Activated CD4-positive, alpha-beta T cell treated with anti-CD3 and anti-CD28 coated beads for 36 hours (primary cell): ENCODE measurements at places on chromosomes 5 and 9.
A peak's percentile ranks its signal among the peaks of the same experiment; 100 is the strongest.

DNA sequence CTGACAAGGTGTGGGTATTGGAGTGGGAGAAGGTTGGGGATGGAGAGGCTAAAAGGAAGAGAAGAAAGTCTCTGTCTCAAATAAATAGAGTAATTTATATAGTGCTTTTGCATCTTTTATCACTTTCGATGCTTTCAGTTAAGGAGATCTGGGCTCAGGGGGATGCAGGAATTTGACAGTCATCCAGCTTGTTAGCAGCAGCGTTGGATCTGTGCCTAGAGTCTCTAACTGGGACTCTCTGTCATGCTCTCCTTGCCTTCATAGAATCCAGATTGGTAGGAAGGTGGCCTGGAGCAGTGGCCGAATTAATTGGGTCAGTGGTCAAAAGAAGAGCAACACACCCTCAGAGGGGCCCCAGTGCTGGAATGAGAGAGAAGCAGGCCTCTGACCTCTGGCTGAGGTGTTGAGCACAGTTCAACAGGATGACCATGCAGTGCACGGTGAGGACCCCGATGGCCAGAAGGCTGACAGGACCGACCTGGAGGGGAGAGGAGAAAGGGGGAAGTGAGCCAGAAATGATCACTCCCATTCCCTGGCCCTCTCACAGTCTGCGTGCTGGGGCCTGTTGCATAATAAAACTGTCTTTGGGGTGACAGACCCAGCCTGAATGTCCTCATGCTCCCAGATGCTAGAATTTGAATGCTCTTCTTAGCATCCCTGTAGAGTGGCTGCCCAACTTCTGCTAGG lies 7.6 kb downstream of the SLC36A3 start:
- DNase-seq: no peak

DNA sequence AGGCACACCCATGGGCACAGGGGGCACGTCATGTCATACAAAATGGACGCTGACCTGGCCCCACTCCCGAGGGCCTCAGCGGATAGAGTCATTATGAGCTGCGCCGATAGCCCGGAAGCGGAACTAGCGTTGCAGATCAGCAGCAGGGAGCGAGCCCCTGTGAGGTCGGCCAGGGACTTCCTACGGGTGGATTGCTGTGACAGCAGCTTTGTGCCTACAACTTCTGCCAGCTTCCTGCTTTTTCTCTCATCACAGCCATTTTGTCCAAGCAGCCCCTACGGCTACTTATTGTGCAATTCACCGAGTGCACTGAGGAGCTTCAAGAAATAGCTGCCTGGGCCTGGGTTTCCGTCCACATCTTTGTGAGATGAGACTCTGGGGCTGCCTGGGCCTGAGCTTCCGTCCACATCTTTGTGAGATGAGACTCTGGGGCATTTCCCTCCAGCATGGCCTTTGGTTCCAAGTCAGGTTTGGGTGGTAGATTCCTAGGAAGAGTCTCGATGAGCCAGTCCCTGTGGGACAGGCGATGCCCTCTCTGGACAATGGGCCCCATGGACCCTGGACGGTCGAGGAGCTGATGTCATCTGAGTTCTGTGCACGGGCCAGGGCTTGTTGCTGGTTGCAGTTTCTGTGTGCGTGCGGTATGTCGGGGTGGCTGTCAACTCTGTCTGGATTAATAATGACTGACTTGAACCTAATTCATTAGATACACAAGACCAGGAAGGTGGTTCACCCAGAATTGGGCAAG lies 67.0 kb upstream of the GNE start:
- DNase-seq: no peak

DNA sequence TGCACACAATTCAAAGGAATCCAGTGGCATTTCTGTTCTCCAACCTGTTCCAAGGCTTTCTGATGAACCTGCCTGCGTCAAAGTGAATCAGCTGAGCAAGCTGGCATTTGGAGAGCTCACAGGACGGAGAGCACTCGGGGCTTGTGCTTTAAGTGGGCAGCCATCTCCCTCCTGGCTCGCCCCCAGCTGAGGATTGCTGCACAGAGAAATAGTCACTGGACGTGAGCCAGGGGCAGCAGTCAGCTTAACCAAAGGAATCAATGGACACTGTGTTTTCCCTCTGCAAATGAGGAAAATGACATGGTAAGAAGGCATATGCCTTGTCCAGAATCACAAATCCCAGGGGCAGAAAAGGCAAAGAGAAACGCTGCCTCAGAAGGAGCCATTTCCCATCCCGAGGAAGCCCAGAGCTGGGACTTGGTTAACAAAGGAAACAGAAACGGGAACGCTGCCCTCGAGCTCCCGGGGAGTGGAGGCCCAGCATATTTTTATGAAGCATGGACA lies 299.4 kb downstream of the ZSWIM6 start:
- no peak for DNase-seq

- DNase-seq: no peak
Measured at GRCh38 chr5:139131465-139131864, 66.7 kb downstream of the SIL1 start.

- DNase-seq: no peak
Measured at GRCh38 chr5:59622848-59623247, 270.7 kb downstream of the PDE4D start.

- no peak for DNase-seq
Measured at GRCh38 chr9:126485662-126486061, 128.1 kb upstream of the LMX1B start.

DNA sequence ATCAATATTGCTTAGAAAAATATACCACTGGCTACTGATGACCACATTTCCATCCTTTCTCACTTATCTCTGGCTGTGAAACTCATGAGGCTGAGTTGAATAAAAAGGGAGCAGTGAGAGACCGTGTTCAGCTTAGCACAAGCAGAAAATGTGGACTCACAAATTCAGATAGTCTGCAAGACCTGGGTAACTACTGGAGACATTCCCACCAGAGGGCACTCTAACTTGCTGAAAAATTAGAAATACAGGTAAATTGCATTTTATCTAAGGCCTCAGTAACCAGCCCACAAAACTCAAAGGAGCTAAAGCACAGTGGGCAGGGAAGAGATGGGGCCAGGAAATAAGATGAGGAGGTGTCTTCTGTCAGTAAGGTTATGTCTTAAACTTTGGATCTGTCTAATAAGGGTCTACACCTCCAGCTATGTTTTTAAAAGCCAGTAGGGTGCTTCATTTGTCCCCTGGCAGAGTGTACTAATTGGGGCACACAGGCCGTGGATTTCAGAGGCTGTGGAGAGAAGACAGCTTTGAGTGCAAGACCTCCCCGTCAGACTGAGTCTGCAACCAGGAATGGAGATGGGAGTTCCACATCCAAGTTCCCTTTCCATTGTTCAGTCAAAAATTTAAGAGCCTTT lies 8.7 kb upstream of the NDUFB6 start:
- peak; percentile 39 for DNase-seq

- DNase-seq: no peak
Measured at GRCh38 chr9:128633601-128634000, 23.0 kb downstream of the DYNC2I2 start.

GRCh38 chr9:115730845-115731244 lies 422.7 kb upstream of the PAPPA start:
- no peak for DNase-seq

- DNase-seq: peak; percentile 73
Measured at GRCh38 chr9:27528886-27529315, 713 bp downstream of the MOB3B start.

DNA sequence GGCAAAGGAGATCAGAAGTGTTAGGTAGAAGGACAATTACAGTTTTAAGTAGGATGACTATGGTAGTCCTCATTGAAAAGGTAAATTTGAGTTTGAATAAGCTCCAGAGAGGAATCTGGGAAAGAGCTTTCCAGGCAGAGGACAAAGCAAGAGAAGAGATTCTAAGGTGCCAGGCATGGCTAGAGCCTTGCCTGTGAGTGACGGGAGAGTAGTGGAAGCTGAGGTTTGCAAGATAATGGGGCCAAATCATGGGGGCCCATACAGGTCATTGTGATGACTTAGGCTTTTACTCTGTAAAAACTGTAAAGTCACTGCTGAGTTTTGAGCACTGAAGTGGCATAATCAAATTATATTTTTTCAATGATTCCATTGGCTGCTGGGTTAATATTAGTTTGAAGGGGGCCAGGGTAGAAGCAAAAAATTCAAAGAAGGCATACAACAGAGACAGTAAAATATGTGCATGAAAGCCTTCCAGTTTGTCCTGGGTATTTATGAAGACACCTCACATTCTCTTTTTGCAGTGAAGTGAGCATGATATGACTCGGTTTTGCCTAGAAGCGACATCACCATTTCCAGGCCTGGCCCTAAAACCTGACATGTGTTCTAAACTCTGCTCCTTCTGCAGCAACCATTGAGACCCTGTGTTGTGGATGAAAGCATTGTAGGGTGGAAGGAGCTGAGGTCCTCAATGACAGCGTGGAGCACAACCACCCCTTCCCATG lies 279.8 kb upstream of the TNC start:
- no peak for DNase-seq

GRCh38 chr9:87080512-87081264 lies 133.4 kb upstream of the GAS1 start:
- peak; percentile 7 for DNase-seq

- no peak for DNase-seq
Measured at GRCh38 chr5:108148715-108149139, 233.2 kb downstream of the FBXL17 start.

- peak; percentile 57 for DNase-seq
Measured at GRCh38 chr9:127505396-127506116, 54.2 kb downstream of the LRSAM1 start.

DNA sequence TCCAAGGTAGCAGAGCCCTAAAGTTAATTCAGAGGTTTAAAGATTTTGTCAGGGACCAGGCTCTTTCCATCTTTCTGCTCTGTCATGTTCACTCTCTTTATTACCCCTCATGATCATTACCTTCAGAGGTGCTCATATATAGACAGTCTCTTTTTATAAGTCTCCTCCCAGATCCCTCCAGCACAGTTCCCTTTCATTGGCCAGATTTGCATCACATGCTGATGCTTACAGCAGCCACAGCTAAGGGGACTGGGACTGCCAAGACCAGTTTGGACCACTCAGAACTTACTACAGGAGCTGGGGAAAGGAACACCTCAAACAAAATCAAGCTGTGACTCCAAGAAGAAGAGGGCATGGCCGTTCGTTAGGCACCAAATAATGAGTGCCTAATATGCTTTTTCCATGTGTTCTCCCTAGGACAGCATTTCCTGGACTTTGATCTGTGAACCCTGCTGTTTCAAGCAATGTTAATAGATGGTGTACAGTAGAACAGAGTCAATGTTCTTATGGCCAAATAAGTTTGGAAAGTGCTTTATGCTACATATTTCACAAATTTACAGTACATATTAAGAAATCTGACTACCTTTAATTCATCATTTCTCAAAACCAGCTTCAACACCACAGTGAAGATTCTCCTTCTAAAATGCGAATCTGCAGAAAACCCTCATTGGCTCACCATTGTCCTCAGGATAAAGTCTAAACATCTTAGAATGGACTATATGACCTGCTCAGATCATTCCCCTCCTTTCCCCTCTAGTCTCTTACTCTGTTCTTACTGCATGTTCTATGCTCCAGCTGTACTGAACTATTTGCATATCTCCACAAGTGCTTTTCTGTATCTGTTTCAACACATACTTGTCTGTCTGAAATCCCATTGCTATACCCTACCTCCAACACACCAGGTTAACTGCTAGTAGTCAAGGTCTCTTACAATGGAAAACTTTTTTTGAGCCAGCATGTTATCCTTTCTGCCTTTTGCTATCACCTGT lies 3.4 kb downstream of the C5orf58 start:
- DNase-seq: no peak

DNA sequence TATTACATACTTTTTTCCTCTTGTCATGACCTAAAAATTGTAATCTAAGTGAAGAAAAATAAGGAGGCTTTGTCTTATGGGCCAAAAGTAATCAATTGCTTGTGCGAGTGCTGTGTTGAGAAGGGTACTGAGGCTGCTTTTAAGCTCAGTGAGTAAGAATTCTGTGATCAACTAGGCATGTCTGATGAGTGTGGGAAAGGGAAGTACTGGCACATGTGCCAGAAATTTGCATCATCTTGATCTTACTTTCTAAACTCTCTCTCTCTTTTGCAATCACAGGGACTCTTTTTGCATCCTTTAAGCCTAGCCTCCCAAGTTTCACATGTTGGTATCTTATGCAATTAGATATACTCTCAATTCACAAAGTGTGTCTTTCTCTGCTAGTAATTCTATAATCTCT lies 329.9 kb downstream of the KIF4B start:
- DNase-seq: no peak

DNA sequence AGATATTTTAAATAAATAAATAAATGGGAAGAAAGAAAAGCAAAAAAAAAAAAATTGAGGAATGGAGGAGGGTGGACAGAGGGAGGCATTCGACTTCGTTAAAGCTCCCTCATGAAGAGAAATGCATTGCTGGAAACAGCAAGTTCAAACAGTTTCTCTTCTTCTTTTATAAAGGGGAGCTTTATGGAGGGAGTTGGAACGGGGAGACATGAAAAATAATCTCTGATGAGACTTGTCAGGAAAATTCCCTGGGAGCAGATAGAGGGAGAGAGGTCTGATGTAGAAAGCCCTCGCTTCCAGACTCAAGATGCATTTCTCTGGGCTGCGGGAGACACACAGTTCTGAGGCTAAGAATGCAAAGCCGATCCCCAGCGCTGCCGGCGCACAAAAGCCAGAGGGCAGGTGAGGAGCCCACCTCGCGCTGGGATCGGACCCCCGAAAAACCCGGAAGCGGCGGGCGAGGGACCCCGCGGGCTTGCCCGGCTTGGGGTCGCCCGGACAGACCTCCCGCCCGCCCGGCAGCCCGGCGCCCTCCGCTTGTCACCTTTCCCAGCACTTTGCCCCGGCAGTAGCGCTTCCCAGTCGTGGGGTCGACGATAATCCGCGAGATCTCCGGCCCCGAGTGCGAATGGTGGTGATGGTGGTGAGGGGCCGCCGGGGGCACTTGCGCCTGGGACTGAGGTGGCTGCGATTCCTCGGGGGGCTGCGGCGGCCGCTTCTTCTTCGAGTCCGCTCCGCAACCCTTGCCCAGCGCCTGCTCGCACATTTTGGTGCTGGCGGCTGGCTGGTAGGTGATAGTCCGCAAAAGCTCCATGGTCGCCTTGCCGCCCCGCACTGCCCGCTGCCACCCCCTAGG lies 512 bp downstream of the PLK2 start:
- no peak for DNase-seq

GRCh38 chr5:533955-534742 lies 9.9 kb upstream of the SLC9A3 start:
- peak; percentile 4 for DNase-seq

- DNase-seq: no peak
Measured at GRCh38 chr9:108972626-108973209, 38.5 kb downstream of the ABITRAM start.

DNA sequence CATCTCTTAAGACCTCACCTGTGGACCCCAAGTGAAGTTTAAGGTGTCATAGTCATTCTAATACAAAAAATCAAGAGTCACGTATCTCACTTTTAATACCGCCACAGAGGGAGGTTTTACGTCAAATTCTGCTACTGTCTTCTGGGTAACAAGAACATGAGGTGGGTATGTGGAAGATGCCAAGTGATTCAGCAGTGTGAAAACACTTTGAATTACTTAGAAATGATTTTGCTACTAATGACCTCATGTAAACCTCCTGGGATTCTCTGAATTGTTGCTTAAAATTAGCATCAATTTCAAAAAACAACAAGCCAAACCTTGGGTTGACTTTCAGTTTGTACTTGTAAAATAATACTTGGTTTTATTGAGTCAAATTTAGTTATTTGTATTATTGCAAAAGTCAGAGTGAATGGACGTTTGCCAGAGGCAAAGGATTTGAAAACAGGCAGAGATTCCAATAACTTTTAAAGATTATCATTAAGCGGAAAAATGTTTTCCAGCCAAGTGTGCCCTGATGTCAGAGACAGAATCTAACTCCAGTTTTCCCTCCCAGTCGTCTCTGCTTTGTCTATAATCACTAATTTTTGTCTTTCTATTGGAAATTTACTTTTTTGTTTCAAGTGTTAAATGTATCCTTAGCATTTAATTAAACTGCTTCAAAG lies 8.8 kb downstream of the DMRT2 start:
- DNase-seq: no peak
